Substantia nigra (tissue), 51 donors: ENCODE measurements at places on chromosomes 3 and 15.

DNA sequence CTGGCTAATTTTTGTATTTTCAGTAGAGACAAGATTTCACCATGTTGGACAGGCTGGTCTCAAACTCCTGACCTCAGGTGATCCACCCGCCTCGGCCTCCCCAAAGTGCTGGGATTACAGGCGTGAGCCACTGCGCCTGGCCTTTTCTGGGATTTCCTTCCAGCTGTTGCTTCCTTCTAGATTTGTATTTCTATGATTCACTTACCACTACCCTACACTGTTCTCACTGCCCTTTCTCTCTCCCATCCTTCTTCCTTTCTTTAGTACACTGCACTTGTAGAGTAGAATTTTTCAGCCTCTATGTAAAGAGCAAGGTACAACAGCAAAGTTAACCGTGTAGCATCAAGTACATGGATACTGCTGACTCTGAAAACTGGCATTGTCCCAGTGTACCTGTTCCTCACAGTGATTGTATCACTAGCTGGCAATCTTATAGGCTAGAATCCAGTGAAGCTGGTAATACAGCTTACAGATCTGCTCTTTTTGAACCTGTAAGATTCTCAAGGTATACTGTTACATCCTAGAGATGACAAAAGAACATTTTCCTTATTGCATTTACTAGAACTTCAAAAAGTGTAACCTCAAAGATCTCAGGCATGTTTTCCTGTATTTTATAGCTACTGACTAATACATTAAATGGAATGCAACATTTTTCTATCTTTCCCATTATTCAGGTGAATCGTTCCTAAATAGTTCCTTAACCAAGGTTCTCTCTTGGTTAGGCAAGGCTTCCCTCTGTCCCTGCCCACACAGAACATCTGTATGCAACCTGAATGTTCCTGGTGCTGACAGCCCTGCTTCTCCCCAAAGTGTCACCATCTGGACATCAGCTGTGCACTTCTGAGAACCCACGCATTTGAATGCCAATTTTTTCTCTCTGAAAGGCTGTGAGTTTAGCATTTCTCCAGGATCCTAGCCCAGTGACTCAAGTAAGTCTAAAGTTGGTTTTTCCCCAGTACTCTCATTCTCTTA, 74.1 kb upstream of the RAP2B start:
- no peak for DNase-seq

- no peak for DNase-seq
These were observed 324.5 kb downstream of the CNTN4 start for GRCh38 chr3:2423143-2423542.

DNA sequence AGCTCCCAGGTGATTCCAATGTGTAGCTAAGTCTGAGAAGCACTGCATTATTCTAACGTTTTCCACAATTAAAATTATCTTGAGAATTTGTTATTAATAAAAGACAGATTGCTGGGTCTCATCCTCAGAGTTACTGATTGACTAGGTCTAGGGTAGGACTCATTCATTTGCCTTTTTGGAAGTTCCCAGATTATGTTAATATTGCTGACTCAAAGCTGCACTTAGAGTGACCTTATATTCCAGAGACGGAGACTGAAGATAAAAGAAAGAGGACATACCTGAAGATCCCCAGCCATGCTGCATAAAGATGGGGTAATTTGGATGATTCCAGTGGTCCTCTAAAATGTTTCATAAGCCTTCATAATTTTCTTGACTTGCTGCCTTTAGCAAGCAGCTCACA, 81.8 kb downstream of the PLSCR2 start:
- DNase-seq, result no peak

DNA sequence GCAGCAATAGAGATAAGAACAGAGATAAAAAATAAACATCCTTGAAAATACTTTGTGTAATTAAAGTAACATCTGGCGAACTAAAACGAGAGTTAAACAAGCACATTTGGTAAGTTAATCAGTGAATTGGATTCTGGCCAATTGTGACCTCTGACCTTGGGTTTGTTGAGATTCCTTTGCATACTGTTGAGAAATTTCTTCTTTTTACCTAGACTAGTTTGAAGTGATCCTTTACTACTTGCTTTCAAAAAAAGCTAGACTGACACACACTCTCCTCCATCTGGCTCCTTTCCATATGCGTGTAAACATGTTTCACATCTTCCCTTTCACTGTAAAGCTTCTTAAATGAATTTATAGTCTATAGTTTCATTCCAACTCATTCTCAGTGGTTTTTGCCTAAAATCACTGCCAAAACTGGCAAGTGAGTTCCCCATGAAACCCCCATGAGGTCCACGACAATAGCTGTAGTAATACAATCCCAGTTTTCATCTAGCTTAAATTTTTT, 17.3 kb upstream of the GBE1 start:
- no peak for DNase-seq

DNA sequence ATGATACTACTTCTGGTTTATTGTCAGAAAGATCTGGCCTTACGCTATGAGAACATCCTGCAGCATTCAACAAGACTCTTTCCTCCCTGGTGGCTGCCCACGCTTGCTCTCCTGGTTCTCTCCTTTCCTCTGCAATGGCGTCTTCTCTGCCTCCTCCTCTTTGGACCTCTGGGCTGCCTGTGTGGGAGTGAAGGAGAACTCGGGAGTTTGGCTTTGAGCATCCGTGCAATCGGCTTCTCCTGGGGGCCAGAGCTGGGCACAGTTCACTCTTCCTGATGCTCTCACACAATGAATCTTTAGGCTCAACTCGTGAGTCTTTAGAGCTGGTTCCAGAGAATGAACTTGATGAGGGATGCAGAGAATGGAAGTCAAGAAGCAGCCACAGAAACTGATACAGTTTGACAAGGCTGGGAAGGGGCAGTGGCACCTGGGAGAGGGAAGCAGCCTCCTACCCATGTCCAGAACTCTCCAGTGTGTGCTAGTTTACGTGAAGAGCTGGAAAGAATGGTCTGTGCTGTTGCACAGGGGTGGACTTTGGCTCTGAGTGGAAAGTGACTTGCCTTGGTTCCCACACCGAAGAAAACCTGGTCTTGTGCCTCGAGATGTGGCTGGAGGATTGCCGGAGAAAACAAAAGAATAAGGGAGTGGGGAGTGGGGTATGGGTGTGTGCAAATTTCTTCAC, 37.9 kb downstream of the RPLP1 start:
- peak; percentile 55 for DNase-seq

DNA sequence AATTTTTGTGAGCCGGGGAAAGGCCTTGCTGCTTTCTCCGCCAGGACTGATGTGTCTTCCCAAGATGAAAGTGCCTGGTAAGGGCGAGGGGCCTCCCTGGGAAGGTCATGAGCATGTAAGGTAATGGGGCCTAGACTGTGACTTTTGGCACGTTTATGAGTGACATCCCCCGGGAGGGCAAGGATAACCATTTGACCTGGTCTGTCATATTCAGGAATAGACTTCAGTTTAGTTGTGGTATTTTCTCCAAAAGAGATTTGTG, 631 bp upstream of the CNBP start:
- DNase-seq, result no peak

DNA sequence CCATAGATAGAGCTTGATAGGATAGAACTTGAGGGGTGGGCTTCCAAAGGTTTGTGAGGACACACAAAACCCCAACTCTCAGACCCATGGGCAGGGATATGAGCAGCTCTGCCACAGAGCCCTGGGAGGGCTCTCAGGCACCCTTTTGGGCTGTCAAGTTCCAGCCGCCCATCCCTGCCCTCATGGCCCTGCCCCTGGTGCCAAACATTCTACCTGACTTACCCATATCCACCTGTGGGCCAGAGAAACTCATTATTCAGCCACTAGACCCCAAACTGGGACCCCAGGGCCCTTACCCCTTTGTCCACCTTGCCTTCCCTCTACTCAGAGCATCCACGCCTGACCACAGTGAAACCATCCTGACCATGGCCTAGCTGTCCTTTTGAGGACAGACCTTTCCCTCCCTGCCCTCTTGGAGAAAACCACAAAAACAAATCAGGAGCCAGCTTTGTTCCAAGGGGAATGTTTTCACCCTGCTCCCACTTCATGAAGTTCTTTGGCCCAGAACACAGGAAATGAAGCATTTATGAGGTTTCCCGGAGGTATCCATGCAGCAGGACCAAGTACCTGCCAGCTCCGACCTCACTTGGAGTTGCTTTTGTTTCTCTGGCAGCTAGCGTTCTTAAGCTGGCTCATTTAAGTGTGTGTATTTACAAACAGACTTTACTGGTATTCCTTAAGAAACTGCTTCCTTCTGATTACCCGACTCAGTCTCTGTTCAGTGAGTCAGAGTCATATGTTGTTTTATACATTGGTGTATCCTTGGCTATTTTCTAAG, 34.2 kb upstream of the GALNT15 start:
- DNase-seq, result no peak

DNA sequence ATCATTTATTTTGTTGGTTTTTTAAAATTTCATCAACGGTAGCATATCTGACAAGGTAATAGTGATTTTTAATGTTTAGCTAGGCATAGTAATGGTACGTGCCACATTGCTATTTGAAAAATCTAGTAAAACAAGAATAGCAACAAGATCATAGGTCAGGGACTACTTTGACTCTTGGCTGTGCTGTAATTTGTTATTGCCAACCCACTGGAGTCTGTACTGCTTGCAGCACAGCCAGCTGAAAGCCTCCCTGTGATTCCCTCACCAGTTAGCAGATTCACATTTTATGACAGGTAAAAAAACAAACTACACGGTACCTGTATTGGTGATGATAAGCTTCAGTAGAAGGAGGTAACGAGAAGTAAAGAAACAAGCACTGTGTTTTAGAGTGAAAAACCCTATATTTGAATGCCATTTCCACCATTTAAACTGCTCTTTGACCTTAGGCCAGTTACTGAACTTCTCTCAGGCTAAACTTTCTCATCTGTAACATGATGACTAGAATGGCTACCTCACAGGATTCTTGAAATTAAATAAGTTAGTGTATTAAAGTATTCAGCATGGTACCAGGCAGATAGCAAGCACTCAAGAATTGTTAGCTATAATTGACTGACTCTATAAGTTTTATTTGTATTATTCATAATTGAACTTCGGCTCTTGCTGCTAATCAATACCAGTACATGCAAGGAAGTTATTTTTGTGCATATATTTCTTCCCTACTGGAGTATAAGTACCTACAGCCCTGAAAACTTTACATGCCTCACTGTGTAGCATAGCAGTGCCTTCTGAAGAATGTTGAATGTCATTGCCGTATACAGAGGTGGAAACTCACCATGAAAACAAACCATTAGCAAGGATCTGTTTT, 16.1 kb downstream of the FILIP1L start:
- no peak for DNase-seq

GRCh38 chr3:73723596-73723995, 98.9 kb upstream of the PDZRN3 start:
- DNase-seq, result no peak

- no peak for DNase-seq
These were observed 534.4 kb downstream of the EPHB1 start for GRCh38 chr3:135329479-135329878.

DNA sequence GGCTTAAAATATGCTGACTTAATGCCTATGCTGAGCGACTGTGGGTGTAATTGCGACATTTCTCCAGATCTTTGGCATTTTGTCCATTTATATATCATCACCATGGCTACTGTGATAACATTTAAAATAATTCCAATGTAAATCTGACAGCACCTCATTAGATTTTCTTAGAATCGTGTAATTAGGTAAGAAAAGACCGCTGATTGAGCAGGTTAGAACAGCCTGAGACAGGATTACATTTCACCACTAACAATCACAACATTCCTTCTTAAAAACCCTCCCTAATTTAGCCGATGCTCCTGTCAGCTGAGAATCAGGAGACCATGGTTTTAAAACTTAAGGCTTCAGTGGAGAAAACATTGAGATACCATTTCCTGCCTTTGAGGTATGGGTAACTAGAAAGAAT, 455.3 kb upstream of the PDZRN3 start:
- no peak for DNase-seq

DNA sequence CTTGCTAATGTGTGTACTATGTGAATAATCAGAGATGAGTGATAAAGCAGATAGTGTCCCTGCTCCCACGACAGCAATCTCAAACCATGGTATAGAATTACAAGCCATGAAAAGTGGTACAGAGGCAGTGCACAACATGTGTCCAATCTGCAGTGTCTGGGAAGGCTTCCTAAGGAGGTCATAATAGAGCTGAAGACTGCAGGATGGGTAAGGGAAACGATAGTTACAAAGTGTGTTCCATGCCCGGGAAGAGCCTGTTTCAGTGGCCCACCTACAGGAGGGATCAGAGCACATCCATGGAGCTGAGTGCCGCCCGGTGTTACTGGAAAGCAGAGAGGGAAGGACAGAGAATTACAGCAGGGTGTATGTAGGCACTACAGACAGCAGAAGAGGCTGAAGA, 48.9 kb downstream of the PAK2 start:
- DNase-seq, result no peak

- peak; percentile 73 for DNase-seq
These were observed 1.1 kb downstream of the HHATL start for GRCh38 chr3:42701371-42702065.

GRCh38 chr3:195221015-195221853, 49.7 kb downstream of the XXYLT1 start:
- no peak for DNase-seq

DNA sequence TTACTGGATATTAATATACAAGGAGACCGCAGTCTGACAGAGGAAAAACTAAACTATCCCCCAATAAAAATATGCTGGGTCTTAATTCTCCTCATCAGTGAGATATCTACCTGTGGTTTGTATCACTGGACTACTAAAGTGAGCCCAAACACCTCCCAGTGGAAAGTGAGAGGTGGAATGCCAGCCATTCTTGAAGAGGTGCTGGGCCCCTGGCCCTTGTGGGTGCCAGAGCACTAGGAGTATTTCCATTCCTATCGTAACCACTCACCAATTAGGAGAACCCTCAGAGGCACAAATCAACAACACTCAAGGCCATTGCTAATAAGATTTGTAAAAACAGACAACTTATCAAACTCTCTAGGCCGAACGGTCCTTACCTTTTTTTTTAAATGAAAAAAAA, 121.5 kb upstream of the TSPAN3 start:
- no peak for DNase-seq

GRCh38 chr3:42672515-42672914, 12.8 kb upstream of the KLHL40 start:
- no peak for DNase-seq

- no peak for DNase-seq
These were observed 45.8 kb upstream of the KLF13 start for GRCh38 chr15:31280831-31281216.
